Fibroblast of pulmonary artery (primary cell): ENCODE measurements at places on chromosomes 3 and 15.

DNA sequence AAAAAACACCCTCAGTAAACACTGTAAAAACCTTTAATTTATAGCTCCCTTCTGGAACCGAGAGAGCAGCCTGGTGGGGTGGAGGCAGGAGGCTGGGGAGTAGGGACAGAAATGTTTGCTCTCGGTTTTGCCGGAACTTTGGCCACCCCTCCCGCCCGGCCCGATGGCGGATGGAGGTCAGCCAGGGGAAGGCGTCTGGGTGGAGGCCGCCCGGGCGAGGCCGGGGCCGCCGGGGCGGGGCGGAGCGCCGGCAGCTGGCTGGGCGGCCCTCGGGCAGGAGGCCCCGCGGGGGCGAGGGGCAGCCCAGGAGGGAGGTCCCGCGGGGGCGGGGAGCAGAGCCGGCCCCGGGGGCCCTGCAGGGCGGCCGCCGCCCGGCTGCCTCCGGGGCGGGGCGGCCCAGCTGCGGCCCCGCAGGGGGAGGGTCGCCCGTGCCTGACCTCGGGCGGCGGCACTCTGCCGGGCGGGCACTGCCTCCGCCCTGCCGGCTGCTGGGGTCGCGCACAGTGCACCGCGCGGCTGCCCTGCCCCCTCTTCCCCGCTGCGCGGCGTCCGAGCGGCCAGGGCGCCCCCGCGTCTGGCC, 829 bp upstream of the SKIL start:
- peak; percentile 88 for DNase-seq

DNA sequence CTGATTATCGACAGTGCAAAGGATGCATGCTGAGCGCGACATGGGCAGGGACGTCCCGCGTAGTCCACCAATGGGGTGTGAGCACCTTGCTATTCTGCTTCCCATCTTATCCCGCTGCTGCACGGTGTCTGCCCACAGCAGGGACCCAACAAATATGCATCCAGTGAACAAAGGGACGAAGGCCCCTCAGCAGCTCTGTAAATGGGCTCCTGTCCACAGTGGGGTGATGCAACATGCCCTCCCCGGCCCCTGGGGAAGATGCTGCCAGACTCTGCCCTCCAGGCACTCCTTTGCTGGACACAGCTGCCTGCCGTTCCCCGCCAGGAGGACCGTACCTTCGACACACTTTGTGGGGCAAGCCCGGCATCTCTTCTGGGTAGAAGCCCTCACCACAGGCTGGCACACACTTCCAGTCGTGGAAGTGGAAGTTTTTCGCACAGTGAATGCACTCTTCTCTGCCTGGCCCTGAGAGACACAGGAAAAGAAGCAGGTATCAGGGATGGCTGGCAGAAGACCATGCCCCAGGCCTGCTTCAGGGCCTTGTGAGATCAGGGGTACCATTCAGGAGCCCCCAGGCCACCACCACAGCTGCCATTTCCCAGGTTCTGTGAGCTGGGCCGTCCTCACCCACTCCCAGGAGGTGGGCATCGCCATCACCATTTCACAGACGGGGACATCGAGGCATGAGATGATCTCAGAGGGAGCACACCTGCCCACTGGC, 18.2 kb upstream of the SNRPA1 start:
- no peak for DNase-seq

DNA sequence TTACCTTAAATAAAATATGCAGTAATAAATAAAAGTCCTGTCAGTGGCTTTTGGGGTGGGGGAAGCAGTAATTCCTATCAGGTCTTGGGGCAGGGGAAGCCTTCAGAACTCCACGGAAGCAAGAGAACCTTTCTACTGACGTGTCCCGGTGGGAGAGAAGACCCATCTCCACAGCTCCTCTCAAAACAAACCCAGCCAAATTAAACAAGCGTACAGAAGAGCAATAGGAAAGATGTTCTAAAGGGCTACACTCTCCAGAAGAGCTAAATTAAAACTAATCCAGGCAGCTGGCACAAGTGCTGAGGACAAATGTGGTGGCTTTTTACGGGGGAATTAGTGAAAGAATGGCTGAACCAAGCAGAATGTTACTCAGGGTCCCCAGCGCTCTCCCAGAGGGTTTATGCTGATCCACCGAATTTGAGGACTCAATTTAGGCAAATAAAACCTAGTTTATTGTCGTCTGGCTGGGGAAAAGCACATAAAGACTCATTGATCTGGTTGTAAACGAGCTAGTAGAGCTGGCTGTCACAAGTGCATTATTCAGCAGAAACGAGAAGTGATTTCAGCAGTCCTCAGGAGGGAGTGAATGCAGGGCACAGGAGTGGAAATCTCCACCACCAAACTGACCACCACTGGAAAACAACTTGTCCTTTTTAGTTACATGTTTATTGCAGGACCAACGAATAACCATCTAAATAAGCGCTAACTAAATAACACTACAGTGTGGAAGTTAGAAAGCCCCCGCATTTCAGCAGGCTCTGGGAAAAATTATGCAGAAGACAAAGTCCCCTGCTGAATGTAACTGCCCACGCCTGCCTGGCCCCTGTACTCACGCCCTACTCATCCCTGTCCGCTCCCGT, 13.5 kb downstream of the BFSP2 start:
- DNase-seq: peak; percentile 50

DNA sequence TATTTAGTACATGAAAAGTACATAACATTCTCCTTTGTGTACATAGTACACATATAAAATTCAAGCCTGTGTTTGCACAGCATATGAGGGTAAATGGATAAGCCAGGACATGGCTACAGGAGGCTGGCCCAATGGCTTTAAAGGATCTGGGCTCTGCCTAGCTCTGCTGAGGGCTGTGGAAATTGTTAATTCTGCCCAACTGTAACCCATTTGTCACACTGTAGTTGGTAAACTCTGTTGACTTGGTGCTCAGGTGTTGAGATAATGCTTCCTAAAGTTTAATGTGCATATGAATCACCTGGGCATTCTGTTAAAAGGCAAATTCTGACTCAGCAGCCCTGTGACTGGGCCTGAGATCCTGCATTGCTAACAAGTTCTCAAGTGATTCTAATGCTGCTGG, 196.5 kb upstream of the ZPLD1 start:
- no peak for DNase-seq

GRCh38 chr3:189673535-189673934, 42.3 kb downstream of the TP63 start:
- DNase-seq: no peak

- DNase-seq: peak; percentile 54
Measured at GRCh38 chr15:49435174-49435573, 12.1 kb downstream of the FGF7 start.
